ENCODE measurements at places on chromosomes 2 and 18. TPM values are rescaled to one million over a fixed set of nuclear protein-coding genes. Genes with fewer than 3 reads are reported as not detected.

PHOSPHO2 gene
- total RNA-seq = 1.8 TPM

CGREF1 gene
- 7.0 TPM for total RNA-seq

PSMA8 gene
- not detected for total RNA-seq

UGT1A9 gene
- not detected for total RNA-seq

PRKAG3 gene
- 0.40 TPM for total RNA-seq

TGIF1 gene
- total RNA-seq = 62.9 TPM

CELF4 gene
- under 0.01 TPM for total RNA-seq

ABHD1 gene
- total RNA-seq = not detected

MAPK4 gene
- under 0.01 TPM for total RNA-seq

IL36A gene
- total RNA-seq = not detected

FOXD4L1 gene
- 0.06 TPM for total RNA-seq

MYL1 gene
- not detected for total RNA-seq

CTAGE1 gene
- 0.12 TPM for total RNA-seq

IL1F10 gene
- total RNA-seq = not detected

C1QL2 gene
- total RNA-seq = not detected

RESP18 gene
- total RNA-seq = not detected

TUBA3D gene
- total RNA-seq = not detected

PROKR1 gene
- total RNA-seq = under 0.01 TPM

HOXD12 gene
- total RNA-seq = not detected

CCDC74B gene
- total RNA-seq = 6.8 TPM
